ENCODE measurements at places on chromosomes 2 and 18.

GRCh38 chr18:43587538-43588153 is 310.4 kb upstream of the SYT4 start:
- no peak for DNase-seq

GRCh38 chr2:113120861-113121260 is 6.5 kb upstream of the IL1RN start:
- no peak for DNase-seq

- no peak for DNase-seq
Measured at GRCh38 chr2:55901322-55901721, 22.3 kb downstream of the EFEMP1 start.

- DNase-seq, result no peak
Measured at GRCh38 chr2:28231110-28231631, 161.5 kb upstream of the FOSL2 start.

- no peak for DNase-seq
Measured at GRCh38 chr18:49967171-49967570, 153.8 kb upstream of the ACAA2 start.

- DNase-seq, result no peak
Measured at GRCh38 chr2:234991793-234992192, 40.0 kb downstream of the SH3BP4 start.

DNA sequence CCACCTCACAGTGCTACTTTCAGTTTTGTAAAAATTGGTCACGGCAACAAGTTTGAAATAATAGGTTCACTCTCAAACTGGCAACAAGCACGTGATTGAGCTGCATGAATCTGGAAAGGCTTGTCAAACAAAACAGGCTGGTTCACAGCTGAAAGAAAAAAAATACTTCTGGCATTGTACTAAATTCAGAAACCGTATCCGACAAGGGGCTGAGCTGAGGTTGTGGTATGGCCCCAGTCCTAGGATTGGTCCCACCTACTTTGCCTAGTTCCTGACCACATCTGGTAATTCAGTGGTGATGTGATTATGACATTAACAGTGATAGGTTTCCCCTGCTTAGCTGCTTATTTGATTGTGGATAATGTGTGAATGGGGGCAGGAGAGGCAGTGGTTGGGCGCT is 326.5 kb upstream of the THUMPD2 start:
- no peak for DNase-seq

- DNase-seq, result no peak
Measured at GRCh38 chr2:168633895-168634294, 168.5 kb upstream of the NOSTRIN start.

DNA sequence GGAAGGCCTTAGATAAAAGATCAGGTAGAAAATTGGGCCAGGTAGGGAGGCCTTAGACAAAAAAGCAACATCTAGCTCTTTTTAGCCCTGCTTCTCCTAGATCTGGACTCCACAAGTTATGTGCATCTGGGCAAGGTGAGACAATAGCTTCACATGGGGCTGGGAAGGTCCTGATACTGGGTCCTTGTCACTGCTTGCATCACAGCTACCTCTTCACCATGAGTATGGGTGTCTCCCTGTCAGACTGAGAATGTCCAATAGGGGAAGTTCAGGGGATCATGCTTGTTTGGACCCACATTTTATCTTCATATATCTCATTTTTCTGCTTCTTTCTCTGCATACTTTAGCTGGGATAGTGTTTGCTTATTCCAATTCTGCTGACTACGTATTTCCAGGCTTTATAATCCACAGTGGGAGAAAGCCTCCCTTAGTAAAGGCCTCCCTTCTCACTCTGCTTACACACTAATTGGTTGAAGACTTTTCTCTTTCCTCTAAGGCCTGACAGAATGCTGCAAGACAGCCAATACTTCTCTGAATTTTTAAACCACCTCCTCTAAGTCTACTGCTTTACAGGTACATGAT is 189.6 kb downstream of the CYRIA start:
- no peak for DNase-seq

DNA sequence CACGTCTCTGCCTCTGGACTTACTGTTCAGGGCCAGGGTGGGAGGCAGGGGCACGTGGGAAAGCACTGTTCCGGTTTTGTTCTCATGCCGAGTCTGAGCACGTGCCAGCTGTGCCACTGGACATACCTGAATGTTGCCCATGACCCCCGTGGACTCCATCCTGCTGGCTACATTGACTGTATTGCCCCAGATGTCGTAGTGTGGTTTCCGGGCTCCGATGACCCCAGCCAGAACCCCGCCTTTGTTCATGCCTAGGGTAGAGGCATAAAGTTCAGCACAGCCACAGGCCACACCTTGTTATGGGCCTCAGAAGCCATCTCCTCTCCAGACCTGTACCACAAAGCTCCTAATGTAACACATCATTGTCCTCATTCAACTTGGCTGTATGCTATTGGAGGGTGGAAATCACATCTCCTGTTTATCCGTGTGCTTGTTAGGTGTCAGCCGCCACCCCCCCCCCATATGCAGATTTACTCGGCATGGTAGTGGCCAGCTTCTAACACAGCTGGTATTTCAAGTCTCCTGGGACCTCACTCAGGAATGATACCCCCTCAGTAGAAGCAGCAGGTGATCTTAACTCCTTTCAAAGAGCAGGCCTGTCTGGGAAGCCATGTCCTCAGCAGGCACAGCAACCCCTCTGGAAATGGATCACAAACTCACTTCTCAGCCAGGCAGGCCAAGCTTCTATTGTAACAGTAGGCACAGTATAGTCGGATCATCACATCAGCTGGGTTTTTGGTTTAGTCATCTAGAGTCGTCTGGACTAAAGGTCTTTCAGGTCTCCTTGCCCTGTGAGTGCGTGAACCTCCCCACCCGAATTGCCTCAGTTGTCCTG is 27.6 kb downstream of the CENPO start:
- no peak for DNase-seq

DNA sequence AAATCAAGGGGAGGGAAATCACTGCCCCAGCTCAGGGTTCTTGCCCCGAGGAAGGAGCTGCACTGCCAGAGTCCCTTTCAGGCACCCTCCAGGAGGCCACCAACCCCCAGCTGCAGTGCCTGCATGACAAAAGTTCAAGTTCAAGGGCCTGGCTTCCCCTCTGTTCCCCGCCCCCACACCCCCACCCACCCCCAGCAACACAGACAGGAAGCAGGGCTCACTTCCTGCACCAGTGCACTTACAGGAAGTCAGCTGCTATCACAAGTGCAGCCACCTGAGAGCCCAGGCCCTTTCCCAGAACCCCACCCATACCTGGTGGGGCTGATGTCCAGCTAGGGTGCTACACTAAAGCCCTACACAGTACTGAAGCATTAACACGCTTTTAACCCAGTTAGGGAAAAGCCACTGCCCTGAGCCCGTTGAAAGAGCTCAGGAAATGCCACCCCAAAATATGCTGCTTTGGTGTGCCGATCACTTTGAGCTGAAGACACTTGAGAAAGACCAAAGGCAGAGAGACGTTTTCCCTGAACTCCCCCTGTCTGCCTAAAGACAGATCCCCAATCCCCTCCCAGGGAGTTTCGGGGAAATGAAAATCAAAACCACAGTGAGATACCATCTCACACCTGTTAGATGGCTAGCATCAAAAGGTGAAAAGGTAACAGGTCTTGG is 109.9 kb upstream of the CAB39 start:
- DNase-seq, result no peak

GRCh38 chr2:231458368-231458767 is 5.9 kb downstream of the NCL start:
- no peak for DNase-seq

GRCh38 chr18:44996261-44996660 is 315.6 kb downstream of the SETBP1 start:
- no peak for DNase-seq

- no peak for DNase-seq
Measured at GRCh38 chr2:217934321-217935131, 68.3 kb downstream of the TNS1 start.

- no peak for DNase-seq
Measured at GRCh38 chr2:225328192-225328591, 71.3 kb upstream of the NYAP2 start.
